Femur (tissue), 1 donor: ENCODE measurements at places on chromosomes 1 and 21.
A peak's percentile ranks its signal among the peaks of the same experiment; 100 is the strongest.

DNA sequence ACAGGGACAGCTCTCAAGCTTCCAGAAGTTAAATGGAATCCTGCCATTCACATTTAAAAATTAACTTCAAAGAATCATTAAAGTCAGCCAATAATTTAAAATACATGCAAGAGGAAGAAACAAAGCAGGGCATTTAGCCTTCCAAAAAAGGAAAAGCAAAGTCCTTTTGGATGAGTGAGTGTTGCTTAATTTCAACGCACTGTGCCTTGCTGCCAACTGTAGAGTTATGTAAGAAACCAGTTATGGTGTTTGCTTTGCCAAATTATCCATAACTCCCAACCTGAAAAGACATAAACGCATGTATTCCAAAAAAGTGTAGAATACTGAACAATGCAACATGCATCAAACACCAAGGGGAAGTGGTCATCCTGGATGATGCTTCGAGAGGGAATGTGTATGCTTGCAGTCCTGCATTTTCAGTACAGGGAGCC, 16.1 kb upstream of the KCNE1 start:
- DNase-seq: no peak

DNA sequence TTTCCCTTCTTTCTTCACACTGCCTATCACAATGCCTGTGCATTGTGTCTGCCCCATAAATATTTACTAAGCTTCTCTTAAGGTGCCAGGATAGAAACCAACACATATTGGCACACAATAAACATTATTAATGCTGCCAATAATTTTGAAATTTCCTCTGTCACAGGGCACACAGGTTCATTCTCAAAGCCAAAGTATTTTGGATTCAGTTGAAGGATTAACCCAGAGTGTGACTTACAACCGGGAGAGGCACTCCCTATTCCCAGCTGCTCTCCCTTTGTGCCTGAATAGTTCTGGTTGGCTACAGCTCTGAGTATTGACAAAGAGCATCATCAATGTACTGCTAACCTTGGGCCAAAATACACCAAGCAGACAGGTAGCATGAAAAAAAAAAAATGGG, 46.6 kb upstream of the ATP1A1 start:
- no peak for DNase-seq

- DNase-seq: no peak
Observed at GRCh38 chr1:244054924-244055263, 3.8 kb downstream of the ZBTB18 start.

GRCh38 chr21:29080454-29080941, 7.0 kb upstream of the CCT8 start:
- DNase-seq: no peak

DNA sequence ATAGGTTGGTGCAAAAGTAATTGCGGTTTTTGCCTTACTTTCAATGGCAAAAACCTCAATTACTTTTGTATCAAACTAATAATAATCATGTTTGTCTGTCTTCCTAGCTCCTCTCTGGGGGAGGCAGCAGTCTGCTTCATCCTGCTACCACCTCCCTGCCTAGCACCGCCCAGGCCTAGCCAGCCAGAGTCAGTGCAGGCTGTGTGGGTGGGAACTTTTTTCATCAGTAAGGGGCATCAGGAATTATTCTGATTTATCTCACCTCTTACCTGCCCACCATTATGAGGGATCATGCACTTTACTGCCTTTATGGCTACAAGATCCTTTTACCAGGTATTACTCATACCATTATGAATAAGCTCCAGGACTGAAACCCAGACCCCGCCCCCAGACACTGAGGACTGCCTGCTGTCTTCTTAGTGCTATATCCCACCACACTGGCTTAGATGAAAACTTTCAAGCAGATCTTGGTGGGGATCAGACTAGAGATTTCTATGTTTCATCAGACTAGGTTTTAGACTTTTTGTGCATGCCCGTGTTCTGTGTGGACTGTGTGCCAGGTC, 116.4 kb downstream of the PBX1 start:
- DNase-seq: no peak

GRCh38 chr1:27074175-27074780, 61.6 kb upstream of the TENT5B start:
- no peak for DNase-seq

- DNase-seq: no peak
Observed at GRCh38 chr1:218200979-218201378, 84.1 kb upstream of the RRP15 start.

GRCh38 chr1:163069142-163069541, at the start of gene RGS4:
Gene RGS4, plus strand, starts transcription at chr1:163069361. Its CDS starts 124 bp downstream, at chr1:163069485.
- peak; percentile 83 for DNase-seq

DNA sequence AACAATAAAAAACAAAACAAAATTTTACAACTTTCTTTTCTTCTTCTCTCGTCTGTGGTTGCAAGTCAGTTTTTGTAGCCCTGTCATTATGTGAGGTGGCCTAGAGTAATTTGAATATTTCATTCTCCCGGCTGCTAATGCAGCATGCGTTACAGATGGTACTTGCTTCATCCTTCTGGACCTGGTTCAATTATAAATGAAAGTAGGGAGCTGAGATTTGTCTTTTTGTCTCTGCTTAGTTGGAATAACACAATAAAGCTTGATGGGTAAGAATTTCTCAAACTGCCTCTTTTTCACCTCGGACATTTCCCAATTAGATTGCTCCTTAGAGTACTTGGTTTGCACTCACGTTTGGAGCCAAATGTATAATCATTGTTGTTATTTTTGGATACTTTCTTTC, 201.6 kb downstream of the PBX1 start:
- no peak for DNase-seq

DNA sequence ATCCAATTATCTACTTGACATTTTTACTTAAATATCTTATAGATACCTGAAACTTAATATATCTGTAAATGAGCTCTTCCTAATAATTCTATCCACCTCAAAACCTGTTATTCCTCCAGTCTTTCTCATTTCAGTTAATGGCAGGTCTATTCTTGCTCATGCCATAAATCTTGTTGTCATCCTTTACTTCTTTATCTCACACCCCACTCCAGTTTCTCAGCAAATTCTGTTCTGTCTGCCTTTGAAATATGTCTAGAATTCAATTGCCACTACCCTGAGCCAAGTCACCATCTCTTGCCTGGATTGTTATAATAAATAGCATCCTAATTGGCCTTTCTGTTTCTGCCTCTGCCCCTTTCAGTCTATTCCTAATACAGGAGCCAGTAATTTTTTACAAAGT, 105.8 kb downstream of the MAN1A2 start:
- DNase-seq: no peak

GRCh38 chr21:25457411-25457810, 149.9 kb downstream of the MRPL39 start:
- DNase-seq: no peak

DNA sequence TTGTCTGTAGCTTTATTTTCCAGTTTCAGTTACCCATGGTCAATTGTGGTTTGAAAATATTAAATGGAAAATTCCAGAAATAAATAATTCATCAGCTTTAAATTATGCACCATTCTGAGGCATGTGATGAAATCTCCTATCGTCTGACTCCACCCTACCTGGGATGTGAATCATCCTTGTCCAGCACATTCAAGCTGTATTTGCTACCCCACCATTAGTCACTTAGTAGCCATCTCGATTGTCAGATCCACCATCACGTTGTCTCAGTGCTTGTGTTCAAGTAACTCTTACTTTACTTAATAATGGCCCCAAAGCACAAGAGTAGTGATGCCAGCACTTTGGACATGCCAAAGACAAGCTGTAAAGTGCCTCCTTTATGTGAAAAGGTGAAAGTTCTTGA, 4.0 kb downstream of the STPG1 start:
- DNase-seq: no peak

DNA sequence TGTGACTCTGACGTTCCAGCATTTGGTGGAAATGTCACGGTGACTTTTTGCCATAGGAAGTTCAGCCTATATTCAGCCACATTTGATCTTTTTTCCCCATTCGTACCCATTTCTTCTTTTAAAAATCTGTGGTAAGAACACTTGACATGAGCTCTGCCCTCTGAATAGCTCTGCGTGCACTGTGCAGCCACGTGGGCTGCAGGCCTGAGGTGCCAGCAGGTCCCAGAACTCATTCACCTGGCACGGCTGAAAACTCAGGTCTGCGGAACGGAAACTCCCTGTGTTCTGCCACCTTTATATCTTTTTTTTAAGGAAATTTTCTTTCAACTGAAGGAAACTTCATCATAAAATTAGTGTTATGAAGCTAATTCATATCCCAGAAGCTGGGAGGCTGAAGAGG, 28.6 kb downstream of the CEP104 start:
- DNase-seq: no peak

- no peak for DNase-seq
Observed at GRCh38 chr21:18147678-18148077, 97.0 kb upstream of the CHODL start.

DNA sequence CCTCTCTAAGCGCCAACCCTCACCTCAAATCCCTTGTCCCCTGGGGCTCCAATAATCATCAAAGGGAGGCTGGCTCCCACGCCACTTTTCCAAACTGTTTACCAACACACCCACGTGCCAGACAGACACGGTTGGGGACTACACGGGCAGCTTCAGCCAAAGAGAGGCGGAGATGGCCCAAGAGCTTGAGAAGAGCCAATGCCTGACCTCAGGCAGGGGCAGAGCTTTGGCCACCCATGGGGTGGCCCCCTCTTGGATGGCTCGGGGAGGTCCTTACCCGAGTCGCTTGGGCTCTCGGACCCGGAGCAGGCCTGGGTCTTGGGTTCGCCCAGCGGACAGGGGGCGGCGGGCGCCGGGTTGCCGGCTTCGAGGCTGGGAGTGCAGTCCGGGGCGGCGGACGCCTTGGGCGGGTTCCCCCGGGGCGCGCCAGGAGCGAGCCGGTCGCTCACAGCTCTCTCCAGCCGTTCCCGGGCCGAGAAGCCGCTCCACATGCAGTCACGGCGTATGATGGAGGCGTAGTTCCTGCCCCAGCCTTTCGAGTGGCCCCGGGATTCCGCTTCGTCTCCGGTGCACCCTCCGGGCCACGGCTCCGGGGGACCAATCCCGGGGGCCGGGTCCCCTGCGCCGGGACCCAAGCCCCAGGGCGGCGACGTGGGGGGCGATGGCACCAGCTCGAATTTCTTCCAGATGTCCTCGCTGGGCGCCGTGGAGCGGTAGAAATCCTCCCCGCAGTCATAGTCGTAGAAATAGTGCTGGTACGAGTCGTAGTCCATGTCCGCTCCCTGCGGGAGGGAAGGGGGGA, 854 bp downstream of the MYCL start:
- peak; percentile 39 for DNase-seq

DNA sequence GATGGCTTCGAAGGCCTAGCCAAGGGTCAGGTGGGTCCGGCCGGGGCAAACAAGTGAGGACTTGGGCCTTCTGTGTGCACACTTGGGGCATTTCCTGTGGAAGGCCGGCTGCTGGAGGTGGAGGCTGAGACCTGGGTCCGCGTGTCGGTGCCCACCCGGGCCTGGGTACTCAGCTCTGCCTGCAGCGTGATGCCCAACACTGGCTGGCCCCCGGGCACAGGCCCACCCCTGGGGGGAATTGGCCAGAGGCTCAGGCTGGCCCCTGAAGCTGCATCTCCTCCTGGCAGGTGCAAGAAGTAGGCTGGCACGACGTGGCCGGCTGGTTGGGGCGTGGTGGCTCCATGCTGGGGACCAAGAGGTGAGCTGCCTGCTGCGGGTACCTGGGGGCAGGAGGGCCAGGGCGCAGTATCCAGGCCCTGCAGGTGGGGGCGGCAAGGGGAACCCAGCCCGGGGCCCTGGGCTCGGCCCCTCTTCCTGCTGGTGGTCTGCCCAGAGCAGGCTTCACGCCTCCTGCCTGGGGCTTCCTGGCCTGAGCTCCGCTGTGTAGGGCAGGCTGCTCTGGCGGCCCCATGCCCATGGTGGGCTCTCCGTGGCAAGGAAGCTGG, 17.2 kb downstream of the CFAP410 start:
- no peak for DNase-seq

GRCh38 chr1:26158908-26159742, at the start of gene FAM110D:
Gene FAM110D, plus strand, starts transcription at chr1:26159079. Its CDS starts 2,213 bp downstream, at chr1:26161292.
- DNase-seq: peak; percentile 66

DNA sequence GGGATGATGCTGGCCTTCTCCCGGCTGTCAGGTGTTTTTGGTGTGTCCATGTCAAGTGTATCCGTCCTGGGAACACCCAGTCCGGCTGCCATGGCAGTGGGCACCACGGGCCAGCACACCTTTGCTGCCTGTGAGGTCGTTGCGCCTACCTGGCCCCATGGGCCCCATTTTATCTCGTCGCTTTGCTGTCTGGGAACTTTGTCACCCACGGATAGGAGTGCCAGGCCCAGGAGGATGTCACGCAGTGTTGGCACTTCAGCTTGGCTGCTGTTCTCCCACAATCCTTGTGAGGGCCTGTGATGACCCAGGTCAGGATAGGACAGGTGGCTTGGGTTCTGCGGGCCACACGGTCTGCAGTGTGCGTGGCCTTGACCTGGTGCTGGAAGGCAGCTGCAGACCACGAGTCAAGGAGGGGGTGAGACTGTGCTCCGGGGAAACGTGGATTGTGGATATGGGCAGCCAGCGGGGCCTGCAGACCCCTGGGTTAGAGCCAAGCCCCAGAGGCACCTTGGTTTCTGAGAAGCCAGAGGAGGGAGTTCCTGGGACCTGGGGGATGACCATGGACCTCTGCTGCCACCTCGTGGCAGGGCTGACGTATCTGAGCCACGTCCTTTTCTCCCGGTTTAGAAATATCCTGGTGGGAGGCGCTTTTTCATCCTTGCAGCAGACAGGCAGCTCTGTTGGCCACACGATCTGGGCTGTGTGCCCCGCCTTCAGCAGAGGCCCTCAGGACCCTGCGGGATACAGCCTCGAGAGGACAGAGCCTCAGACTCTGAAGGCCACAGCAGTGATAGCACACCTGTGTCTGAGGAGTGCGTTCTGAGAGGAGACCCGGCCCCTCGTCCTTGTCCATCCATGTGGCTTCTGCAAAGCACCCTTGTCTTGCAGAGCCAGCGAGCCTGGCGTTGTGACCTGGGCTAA, 161.1 kb upstream of the COL6A1 start:
- peak; percentile 89 for DNase-seq

GRCh38 chr1:108050911-108051629, 86.1 kb upstream of the VAV3 start:
- no peak for DNase-seq

GRCh38 chr1:179590671-179591070, 961 bp upstream of the TDRD5 start:
- no peak for DNase-seq

- DNase-seq: no peak
Observed at GRCh38 chr1:145688924-145689323, 18.2 kb downstream of the PDZK1 start.

- DNase-seq: no peak
Observed at GRCh38 chr1:106680776-106681344, 375.6 kb upstream of the PRMT6 start.

DNA sequence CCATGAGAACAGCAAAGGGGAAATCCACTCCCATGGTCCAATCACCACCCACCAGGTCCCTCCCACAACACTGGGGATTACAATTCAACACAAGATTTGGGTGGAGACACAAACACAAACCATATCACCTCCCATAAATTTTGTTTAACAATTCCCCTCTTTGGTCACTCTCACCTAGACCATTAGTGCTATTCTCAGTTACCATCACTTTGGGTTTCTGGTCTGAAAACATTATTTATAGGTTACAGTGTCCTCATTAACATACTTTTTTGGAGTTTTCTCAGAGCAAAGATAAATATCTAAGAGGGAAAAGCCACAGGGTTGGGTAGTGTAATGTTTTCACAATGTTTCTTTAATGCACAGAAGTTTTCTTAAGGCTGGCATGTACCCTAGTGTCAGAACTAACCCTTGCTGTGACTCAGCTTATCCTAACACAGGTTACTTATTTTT, 47.7 kb upstream of the DNAH14 start:
- DNase-seq: no peak
